ENCODE measurements at places on chromosomes 6 and 20. TPM values are rescaled to one million over a fixed set of nuclear protein-coding genes. Genes with fewer than 3 reads are reported as not detected.

Gene SYNGAP1
- 35.1 TPM for total RNA-seq

Gene GSTA3
- total RNA-seq = not detected

DNA sequence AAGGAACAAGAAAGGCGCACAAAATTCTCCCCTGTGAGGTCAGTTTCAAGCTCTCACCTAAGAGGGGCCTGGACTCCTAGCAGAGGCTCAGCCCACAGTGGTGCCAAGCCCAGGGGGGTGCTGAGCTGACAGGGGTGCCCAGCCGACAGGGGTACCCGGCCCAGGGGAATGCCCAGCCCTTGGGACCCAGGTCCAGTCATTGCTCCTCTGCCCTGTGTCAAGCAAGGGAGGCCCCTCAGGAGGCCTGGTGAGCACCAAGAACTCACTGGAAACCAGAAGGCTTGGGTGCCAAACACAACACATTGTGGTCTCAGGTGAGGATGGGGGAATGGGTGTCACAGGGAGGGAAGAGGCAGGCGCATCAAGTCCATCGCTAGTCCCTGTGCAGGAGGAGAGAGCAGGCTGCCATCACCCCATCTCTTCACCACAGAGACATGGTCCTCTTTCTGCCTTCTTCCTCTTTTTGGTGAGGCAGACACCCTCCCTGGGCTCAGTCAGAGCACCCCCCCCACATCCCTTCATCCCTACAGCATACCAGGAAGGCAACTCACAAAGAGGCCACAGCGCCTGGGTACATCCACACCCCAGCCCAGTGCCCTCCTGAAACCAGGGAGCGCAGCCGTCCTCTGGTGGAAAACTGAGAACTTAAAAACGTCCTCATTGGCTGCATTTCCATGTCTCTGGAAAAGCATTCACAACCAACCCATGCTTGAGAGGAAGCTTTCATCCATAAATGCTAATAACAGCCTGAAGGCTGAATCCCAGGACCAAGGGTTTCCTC is 111.3 kb downstream of the BANF2 start:
- DNase-seq = no peak

Gene ALDH8A1
- total RNA-seq = 3.3 TPM

Gene GPX5
- not detected for total RNA-seq

DNA sequence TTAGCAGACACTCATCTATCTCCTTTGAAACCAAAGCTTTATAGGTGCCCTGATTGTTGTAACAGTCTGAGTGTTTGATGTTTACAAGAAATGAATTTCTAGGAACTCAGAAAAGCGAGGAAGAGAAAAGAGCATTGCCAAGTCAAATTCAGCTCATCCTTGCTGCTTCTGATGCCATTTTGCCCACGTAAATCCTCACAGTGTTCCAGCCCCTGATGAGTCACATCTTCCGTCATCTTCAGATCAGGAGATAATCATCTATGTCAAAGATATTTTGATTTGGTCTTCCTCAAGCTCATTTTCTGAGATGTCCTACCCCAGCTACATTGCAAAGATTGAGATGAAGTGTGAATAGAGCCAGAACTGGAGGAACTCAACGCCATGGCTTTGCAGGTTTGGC is 426.2 kb downstream of the BMP2 start:
- DNase-seq = no peak

Gene CLDN20
- total RNA-seq = not detected
